Effector memory CD4-positive, alpha-beta T cell (primary cell): ENCODE measurements at places on chromosomes 6 and 20.

DNA sequence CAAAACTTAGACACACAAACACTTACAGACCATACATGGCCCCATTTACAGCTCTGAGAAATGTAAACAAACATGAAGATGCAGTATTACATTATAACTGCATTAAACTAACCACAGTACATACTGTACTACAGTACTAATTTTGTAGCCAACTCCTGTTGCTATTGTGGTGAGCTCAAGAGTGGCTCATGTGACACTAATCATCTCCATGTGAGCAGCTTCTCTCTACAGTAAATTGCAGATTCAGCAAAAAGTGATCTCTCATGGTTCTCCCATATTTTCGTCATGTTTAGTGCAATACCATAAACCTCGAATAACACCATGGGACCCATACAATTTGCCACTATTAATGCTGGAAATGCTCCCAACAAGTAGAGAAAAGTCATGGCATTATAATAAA lies 860.4 kb downstream of the EPHA7 start:
- DNase-seq: no peak

DNA sequence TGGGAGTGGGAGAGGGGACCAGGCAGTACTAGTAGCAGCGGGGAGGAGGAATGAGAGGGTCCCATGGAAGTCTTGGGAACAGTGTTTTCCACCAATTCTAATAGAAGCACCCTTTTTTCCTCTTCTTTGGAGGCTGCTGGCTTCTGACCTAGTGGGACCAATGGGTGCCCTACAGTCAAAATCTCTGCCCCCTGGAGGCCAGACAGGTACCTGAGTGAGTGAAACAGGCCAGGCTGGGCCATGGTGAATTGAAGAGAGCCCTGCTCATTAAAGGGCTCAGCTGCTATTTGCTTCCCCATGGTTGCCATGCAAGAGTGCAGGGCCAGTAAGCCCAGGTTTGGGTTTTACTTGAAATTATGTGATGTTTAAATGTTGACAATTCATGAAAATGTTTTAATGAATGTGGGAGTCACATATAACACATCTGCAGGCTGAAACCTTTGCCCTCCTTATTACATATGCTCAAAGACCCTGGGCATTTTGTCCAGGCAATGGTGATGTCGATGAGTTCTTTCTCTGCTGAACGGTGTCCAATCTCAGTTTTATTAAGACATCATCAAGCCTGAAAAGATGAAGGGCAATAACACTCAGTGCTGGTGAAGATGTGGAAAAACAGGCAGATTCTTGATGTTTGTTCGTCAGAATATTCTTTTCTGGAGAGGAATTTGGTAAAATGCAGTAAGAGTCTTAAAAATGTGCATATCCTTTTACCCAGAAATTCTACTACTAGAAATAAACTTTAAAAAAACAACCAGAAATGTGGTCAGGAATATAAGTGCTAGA lies 42.3 kb upstream of the OCSTAMP start:
- no peak for DNase-seq

- no peak for DNase-seq
Observed at GRCh38 chr20:15616626-15617025, 956.6 kb downstream of the KIF16B start.

- no peak for DNase-seq
Observed at GRCh38 chr6:63582579-63583231, 10.4 kb downstream of the LOC128125822 start.

DNA sequence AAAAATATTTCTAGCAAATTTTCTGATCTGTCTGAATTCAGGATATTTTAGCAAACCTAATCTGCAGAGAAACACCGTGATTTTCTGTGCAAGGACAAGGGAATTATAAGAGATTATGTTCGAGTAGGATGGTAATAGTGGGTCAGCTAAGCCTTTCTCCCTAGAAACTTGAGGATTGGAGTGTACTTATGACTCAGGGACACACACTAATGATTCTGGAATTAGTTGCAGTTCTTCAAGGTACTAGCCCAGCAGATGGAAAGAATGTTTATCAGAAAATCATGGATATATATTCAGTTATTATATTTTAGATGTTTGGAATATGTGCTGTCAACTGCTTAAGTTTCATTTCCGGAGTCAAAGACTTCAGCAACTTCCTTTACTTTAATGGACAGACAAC lies 177.1 kb upstream of the MAP3K7 start:
- DNase-seq: no peak

- DNase-seq: no peak
Observed at GRCh38 chr6:133456944-133457343, 215.8 kb downstream of the EYA4 start.

DNA sequence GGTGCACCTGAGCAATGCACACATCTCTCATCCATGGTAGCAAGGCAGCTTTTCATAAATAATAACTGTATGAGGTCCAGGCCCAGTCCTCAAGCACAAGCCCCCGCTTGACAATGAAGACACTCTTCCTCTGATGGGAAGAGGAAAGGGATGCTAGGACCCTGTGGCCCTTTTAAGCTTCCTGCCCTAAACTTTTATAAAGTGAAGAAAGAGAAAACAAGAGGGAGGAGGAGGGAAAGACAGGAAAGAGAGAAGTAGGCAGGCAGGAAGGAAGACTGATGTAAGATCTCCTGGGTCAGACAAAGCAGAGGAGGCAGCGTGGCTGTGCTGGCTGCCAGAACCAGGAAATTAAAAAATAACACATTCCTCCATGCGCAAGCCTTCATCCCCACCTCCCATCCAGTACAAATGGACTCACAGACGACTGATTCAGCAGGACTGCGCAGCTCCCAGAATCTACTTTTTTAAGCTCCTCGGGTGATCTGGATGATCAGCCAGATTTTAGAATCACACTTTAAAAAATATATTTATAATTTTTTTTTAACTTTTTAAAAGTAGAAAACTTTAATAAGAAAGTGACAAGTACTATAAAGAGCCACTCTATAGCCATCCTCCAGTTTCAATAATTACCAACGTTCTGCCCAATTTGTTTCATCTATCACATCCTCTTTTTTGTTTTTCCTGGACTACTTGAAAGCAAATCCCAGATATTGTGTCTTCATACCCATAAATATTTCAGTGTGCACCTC lies 16.5 kb downstream of the TNFAIP3 start:
- DNase-seq: no peak

GRCh38 chr20:46218656-46219055 lies 89.6 kb downstream of the CDH22 start:
- DNase-seq: no peak

GRCh38 chr20:2697768-2698167 lies 5.2 kb downstream of the EBF4 start:
- DNase-seq: no peak

- no peak for DNase-seq
Observed at GRCh38 chr20:52422574-52423336, 231.2 kb upstream of the ZFP64 start.

DNA sequence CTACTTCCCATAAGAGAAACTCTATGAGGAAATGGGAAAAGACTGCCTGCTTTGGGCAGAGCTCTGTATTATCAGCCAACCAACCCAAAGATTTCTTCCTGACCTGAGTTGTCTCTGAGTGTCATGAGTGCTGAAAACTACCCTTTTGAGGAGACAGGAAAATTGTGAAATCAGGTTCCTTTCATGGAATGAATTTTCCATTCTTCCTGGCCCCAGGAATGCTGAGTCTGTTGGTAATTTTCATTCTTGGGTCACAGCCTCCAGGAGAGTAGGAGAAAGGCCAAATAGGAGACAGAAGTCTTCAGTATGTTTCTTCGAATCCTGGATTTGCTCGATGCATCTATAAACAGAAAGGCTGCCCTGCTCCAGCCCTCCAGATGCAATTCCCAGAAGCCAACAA lies 53.6 kb downstream of the SCML4 start:
- DNase-seq: no peak

DNA sequence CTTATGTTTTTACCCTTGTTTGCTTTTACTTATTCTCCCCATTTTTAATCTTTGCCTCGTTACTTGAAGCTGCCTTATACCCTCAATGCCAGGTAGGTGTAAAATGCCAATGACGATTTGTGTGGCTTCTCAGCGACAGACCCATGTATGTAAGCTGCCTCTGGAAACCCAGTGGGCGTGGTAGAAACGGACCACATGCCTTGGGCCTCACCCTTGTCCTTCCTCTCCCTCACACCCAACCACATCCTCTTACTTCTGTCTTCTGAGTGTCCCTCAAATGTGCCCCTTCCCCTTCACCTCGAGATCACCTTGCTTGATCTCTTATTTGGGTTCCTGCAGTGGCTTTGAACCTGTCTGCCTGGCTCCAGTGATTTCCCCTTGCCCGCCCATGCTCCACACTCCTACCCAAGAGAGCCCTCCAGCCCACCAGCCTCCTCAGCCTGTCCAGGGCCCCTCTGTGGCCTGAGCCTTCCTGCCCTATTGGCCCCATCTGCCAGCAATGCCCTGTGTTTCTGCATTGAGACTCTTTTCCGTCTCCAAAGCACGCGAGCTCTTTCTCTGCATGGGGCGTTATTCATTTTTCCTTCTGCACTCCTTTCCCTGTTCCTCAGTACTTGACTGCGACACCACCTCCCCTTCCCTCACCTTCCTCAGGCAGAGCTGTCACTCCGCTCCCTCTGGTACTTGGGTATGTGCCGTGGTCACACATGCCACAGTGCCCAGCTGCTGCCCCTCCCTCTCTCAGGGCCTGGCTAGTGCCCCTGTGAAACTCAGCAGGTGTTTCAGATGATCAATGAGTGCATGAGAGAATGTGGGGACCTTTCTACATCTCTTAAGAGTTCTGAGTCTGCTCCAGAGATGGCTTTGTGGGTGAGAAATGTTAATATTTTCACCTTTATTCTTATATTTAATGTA lies 115.4 kb downstream of the SLX4IP start:
- no peak for DNase-seq

DNA sequence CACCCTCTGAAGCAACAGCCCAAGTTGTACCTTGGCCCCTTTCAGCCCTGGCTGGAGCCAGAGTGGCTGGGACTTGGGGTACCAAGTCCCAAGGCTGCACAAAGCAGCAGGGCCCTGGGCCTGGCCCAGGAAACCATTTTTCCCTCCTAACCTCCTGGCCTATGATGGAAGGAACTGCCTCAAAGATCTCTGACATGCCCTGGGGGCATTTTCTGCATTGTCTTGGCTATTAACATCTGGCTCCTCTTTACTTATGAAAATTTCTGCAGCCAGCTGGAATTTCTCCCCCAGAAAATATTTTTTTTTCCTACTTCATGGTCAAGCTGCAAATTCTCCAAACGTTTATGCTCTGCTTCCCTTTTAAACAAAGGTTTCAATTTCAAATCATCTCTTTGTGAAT lies 269.4 kb upstream of the CDYL start:
- DNase-seq: no peak
